ENCODE measurements at places on chromosomes 12 and 14. TPM values are rescaled to one million over a fixed set of nuclear protein-coding genes. Genes with fewer than 3 reads are reported as not detected.
A peak's percentile ranks its signal among the peaks of the same experiment; 100 is the strongest.

DNA sequence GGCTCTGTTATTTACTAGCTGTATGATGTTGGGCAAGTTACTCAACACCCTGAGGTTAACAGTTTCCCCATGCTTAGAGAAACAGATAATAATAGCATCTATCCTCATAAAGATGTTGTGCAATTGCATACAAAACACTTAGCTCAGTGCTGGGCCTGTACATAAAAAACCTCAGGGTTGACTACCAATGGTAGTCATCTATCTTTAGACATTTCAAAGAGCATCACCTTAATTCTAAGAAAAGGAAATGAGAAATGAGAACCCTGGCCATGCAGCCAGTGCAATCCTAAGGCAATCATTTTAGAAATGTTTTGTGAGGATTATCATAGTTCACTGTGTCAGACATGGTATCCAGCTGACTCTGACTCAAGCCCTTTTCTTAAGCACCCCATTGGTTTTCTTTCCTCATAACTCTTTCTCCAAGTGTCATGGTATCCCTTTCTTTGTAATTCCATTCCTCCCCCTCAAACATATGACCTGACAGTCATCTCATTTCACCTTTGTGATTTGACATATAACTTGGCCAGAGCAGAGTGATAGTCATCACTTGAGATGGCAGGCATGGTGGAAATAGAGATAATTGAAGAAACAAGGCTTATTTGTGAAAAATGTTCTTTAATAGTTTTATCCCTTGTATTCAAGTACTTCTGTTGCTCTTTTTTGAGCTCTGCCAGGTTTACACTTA is 29.5 kb upstream of the OSBPL8 start:
- no peak for DNase-seq

- peak; percentile 87 for DNase-seq
Observed at GRCh38 chr12:53939141-53940108, 794 bp downstream of the HOXC13 start.

Gene LUM
- total RNA-seq: 1,762 TPM

Gene SERPINA1
- 0.29 TPM for total RNA-seq

DNA sequence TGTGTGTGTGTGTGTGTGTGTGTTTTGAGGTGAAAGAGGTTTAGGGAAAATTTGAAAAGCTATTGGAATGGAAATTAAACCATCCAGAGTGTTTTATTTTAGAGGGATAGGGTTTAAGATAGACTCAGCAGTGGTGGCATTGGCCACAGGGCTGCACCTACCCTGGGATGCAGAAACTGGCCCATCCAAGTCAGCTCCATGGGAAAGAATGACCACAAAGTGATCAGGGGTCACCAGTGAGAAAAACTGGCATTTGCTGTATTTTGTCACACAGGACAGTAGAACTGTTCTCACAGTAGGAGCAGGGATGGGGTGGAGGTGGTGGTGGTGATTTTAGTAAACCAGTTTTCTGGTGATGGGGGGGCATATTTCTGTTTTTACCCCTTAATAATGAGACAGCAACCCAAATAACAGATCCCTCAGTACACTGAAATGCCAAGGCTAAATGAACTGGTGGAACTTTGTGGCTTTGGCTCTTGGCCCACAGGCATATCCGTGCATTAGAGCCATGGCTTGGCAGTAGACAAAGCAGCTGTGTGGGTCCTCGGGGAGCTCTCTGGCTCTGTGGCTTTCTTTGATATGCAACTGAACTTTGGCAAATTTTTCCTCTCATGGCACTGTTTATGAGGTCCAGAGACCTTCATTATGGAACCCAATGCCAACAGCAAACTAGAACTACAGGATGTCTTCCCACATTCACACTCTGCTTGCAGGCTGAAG is 348.3 kb downstream of the ZFP36L1 start:
- no peak for DNase-seq

Gene RDH12
- 0.29 TPM for total RNA-seq

Gene RHOJ
- total RNA-seq: 3.8 TPM

Gene MOAP1
- total RNA-seq: 18.3 TPM

DNA sequence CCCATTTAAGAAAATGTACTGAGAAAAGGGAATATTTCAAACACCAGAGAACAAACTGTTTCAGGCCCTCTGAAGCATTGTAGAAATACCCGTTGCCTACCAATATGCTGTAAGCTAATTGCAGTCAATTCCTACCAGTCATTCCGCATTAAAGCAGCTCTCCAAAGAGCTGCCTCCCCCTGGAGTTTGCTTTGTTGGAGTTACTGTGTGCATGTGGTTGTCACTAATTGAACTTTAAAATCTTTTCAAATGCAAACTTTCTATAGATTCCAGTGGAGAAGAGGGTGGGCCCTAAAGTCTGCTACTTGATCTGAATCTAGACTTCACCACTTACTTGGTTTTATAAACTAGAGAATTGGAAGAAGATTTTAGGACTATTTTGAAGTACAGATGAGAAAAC is 112.7 kb downstream of the PLXNC1 start:
- no peak for DNase-seq

DNA sequence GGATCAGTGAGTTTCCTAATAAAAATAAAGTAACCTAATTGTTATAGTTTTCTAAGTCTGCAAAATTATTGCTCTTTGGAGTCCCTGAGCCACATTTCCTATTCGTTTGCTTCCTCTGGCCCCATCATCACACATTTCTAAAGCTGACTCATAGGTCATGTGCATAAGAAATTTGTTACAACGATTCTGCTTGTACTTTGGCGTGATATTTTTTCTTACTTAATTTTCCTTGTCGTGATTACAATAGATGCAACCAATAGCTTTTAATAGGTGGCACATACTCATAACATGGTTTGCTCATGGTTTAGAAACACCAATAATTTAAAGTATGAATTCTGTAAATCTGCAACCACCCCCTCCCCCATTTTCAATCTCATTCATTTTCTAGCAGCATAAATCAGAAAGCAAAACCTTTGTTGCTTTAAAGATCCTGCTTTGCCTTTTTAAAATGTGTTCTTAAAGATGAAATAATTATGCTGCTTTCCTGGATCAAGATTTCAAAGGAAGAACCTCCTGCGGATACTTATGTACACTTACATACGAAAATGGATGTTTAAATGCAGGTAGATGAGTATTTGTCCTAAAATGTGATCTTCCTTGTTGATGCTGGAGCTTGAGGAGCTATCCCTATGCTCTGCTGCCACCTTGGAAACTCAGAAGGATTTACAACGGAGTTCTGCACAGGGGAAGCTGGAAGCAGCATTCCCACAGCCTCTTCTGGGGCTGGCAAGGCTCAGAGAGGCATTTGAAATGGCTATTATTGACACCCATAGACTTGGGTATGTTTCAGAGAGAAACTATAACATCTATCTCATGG is 1.7 kb upstream of the FLRT2 start:
- peak; percentile 92 for DNase-seq

Gene SPX
- total RNA-seq: 2.9 TPM

Gene FAM161B
- 5.6 TPM for total RNA-seq

DNA sequence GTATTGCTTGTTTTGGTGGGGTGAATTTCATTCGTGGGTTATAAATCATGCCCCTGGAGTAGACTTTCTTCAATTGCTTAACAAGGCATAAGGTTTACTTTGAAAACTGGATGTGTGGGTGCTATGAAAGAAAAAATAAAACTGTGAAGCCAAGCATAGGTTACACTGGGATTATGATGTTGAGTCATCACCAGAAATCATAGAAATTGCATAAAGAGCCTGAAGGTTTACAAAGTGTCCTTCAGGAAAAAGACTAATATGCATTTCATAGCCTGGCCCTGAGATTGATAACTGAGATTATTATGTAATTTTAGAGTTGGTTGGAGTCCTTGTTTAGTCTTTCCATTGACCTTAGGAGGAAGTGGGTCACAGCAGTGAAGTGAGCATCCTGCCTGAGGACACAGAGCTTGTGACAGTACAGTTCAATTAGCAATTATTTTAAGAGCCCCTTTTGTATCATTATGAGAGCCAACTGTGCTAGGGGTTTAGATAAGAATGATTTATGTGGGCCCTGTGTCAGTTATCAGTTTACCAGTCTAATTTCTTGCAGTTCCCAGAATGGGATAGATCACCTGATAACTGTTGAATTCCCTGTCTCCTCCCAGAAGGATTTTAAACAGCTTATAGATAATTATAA is 13.6 kb downstream of the LRRK2 start:
- DNase-seq: no peak

DNA sequence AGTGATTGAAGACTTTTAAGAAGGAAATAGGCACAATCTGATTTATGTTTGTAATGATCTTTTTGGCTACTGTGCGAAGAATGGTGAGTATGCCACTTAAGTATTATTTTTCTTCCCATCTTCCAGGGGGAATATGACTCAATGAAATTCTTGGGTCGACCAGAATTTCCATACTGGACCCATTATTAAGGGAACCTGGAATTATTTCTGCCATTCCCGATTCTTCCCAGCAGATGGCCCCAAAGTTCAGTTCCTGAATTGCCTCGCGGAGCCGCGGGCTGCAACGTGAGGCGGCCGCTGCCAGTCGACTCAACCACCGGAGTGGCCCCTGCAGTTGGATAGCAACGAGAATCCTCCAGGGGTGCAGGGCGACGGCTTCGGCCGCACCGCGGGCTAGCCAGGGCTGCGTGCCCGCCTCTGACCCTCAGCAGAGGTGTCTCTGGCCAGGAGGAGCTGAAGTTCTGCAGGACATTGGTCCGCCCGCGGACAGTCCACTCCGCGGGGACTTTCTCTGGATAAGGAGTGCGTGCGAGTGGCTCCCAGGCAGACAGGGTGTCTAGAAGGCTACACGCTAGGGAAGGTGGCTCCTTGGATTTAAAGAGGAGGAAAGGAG is 628 bp upstream of the TSHR start:
- DNase-seq: peak; percentile 95

Gene WNT5B
- 59.0 TPM for total RNA-seq

DNA sequence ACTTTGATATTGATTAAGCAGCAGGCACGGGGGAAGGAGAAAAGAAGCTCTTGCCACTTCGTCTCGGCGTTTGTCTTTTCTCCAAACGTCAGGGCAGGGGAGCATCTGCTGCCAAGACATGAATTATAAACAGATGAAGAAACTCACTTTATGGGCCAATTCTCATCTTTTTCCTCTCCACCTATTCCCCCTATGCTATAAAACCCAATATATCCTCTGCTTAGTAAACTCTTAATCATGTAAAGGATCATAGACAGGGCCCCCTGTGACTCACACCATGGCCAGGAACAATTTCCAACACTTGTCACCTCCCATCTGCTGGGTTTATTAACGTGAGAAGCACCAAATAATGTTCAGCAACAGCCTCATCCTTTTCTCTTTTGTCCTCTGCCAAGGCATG is 1092.1 kb upstream of the TMEM132C start:
- DNase-seq: no peak

DNA sequence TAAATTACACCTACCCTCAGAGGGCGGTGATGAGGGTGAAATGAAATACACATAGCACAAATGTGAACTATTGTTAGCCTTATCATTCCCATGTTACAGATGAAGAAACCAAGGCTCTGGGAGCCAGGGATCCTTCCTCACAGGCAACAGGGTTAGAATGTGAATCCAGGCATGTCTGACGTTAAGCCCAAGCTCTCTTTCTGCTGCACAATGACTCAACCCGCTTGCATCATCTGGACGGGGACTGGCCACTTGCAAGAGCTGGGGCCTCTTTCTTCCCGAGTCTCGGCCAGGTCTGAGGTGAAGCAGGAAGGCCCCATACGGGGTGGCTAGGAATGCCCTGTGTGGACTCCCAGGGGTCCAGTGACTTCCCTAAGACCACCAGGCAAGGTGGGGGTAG is 105.2 kb downstream of the RBM19 start:
- DNase-seq: peak; percentile 97

Data from osteoblast (primary cell).